Right cardiac atrium (tissue), 5 donors: ENCODE measurements at places on chromosomes 7 and 10.

DNA sequence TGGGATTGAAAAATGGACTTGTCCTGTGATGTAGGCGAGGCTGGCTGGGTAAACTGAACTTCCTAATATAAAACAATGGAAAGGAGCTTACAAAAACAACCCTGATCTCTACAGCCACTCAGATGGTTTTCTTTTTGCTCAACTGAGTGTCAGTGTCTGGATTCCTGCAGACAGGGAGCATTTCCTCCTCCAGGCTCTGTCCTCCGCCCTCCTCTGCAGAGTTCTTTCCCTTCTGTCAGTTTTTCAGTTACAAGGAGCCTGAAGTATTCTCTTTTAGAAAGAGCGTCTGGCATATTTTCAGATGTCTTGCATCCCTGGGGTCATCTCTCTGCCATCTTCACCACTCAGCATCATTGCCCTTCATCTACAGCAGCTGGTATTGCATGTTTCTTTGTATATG lies 50.0 kb upstream of the PITRM1 start:
- no peak for DNase-seq

GRCh38 chr10:106929291-106929895 lies 235.1 kb downstream of the SORCS1 start:
- no peak for DNase-seq

DNA sequence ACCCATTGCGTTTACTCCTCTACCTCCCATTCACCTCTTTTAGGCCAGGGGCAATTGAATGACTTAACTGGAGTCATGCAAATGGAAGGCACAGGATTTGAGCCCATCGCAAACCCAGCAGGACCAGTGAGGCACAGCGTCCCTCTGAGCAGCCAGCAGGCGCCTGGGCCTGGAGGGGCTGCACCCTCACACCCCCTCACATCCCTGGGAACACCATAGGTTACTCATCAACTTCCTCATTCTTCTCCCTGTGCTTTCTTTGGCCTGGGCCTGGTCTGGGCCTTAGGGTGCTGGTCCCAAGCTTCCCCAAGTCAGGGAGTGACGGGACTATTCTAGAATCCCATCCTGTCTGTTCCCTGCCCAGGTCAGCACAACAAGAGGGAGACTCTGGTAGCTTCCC lies 169.4 kb upstream of the EEPD1 start:
- DNase-seq = no peak

GRCh38 chr7:92843034-92843760 lies 6.8 kb upstream of the CDK6 start:
- DNase-seq = no peak
